ENCODE measurements at places on chromosomes 6 and 20.

- peak; percentile 21 for DNase-seq
These were observed 58.7 kb downstream of the VAPB start for GRCh38 chr20:58447511-58448391.

DNA sequence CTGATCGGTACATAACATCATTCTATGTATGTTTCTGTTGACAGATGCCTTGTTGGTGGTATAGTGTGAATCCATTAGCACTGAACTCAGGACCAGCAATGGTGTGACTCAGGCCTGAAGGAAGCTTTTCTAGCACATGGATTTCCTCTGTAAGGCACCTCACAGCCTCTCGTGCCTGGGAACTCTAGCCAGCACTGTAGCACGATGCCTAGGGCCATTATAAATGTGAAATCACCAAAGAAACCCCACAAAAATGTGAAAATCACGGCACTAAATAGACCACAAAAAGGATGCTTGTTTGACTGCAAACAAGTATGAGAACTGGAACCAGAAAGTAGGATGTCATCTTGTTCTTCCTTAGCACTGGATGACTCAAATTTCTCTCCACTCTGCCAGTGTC lies 63.7 kb upstream of the NKX2-2 start:
- no peak for DNase-seq

DNA sequence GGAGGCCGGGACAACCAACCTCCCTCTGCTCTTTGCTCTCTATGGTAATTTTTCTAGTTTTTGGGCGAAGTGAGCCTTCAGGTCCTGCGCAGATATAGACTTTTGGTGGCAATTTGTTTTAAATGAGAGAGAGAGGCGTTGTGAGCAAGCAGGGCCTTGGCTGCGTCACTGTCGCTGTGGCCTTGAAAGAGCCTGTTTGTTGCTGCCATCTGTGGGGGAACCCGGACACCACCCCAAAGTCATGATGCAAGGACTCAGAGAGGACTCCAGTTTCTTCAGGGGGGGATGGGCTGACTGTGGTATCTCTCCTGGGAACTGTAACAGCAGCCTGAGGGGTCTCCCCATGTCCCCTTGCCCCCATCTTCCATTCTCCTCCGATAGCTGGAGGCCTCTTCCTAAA lies 462.7 kb upstream of the SULF2 start:
- no peak for DNase-seq

DNA sequence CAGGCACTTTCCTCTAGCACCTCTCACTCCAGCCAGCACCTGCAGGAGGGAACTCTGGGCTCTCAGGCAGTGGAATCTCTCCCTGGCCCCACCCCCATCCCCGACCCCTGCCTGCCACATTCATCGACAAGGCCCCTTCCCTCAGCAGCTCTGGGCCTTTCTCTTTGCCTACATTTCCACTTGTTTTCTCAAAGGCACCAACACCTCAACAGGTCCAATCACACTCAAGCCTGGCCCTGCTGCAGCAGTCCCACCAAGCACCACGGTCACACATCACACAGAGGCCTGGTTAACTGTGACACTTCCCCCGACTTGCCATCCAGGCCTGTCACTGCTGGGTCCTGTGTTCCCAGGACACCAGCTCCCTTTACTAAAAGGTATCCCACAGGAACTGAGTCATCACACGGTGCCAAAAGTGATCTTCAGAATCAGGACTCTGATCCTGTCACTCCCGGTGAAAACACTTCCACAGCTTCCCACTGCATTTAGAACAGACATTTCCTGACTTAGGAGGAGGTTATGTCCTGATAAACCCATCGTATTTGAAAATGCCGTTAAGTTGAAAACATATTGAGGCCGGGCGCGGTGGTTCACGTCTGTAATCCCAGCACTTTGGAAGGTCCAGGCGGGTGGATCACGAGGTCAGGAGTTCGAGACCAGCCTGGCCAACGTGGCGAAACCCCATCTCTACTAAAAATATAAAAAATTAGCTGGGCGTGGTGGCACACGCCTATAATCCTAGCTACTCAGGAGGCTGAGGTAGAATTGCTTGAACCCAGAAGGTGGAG lies 54.9 kb downstream of the MYH7B start:
- no peak for DNase-seq

DNA sequence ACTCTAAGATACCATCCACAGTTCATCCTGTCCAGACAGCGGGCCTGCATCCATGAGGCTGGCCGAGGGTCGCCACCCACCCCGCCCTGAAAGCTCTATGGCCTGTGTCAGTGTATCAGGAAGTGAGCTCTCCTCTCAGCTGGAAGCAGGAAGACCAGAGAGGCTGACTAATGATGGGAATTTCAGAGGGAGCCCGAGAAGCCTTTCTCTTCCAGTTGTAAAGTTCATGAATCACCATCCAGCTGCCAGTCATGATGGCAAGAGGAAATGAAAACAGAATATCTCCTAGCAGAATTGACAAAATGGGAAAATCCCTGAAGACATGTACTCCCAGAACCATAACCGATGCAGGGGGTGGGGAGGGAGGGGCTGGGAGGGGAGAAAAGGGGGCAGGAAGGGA lies 109.6 kb upstream of the RPS6KA2 start:
- no peak for DNase-seq

- DNase-seq = no peak
These were observed 106.2 kb upstream of the NRSN1 start for GRCh38 chr6:24019830-24020229.

- DNase-seq = no peak
These were observed 289.1 kb upstream of the SUPT3H start for GRCh38 chr6:45666846-45667245.

DNA sequence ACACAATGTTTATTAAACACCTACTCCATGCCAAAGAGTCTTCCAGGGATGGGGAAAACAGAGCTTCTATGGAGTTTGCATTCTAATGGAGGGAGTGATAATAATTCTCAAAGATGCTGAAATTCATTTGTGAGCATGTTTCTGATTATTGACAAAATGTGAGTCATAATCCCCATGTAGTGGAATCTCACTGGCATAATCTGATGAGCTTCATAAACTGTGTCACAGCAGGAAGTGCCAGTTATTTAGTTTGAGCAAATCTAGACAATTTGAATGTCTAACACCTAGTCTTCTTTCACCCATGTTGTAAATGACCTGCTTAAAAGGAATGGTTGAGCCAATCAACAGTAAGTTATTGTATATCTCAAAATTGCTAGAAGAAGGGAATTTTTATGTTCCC lies 95.1 kb downstream of the KCNQ5 start:
- no peak for DNase-seq

GRCh38 chr6:31634131-31634530 lies 13.6 kb downstream of the PRRC2A start:
- no peak for DNase-seq

DNA sequence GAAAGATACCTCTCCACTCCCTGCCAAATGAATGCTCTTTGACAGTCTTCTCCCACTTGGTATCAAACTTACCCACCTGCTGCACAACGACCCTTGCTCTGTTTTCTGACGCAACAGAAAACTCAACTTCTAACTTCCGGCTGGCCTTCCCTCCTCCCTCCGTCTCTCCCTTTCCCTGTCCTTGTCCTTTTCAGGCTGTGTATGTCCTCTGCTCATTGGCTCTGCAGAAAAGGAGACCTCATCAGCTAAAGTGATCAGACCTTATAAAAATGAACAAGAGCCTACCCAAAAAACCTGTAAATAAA lies 12.2 kb downstream of the TRAF3IP2 start:
- no peak for DNase-seq

GRCh38 chr6:159490298-159490937 lies 202.6 kb downstream of the SOD2 start:
- no peak for DNase-seq

GRCh38 chr6:53056273-53056672 lies 8.9 kb upstream of the FBXO9 start:
- DNase-seq = no peak

DNA sequence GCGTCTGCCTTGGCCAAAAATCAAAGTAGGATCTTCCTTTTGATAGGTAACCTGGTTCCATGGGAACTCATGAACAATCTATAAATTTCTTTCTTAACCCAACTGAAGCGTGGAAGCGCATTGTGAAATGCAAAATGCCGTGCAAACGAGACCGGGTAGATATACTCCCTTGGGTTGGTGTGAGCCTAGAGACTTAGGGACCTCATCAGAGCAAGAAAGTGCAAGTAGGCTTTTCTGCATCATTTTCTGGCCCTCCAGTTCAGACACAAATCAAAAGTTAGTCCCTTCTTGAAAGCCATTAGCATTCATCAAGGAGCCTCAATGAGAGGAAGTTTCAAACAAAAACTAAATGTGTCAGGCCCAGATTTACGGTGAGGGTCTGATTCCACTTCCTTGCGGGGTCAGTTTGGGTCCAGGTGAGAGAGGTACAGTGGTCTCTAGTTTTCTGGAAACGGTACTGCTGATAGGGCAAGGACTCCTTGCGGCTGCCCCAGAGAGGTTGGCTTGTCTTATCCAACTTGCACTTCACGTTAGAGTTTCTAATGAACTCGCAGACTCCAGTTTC lies 5.3 kb upstream of the ZNF184 start:
- DNase-seq = no peak

GRCh38 chr20:62266340-62266739 lies 28.0 kb downstream of the OSBPL2 start:
- DNase-seq = no peak

GRCh38 chr20:23079016-23079351 lies 7.1 kb downstream of the CD93 start:
- no peak for DNase-seq

GRCh38 chr6:5776104-5776503 lies 230.6 kb downstream of the NRN1 start:
- no peak for DNase-seq

DNA sequence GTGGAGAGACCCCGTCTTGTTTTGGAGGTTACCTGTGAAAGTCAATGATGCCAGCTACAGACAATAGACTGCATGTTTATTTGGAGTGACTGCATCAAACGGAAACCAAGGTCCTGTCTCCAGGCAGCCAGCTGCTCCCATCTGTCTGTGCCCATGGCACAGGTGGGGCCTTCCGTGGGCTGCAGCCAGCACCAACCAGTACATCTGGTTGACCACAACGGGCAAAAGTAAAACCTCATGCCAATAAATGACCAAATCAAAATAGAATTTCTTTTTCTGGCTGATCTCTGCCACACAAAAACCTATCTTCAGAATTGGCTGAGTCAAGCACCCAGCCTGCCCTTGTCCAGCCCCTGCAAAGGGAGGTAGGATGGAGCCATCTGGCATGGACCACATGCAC lies 33.5 kb downstream of the DLL1 start:
- DNase-seq = no peak

- DNase-seq = no peak
These were observed 24.0 kb upstream of the ATRN start for GRCh38 chr20:3446779-3447178.

- DNase-seq = no peak
These were observed 237.3 kb upstream of the CNR1 start for GRCh38 chr6:88403486-88403885.

DNA sequence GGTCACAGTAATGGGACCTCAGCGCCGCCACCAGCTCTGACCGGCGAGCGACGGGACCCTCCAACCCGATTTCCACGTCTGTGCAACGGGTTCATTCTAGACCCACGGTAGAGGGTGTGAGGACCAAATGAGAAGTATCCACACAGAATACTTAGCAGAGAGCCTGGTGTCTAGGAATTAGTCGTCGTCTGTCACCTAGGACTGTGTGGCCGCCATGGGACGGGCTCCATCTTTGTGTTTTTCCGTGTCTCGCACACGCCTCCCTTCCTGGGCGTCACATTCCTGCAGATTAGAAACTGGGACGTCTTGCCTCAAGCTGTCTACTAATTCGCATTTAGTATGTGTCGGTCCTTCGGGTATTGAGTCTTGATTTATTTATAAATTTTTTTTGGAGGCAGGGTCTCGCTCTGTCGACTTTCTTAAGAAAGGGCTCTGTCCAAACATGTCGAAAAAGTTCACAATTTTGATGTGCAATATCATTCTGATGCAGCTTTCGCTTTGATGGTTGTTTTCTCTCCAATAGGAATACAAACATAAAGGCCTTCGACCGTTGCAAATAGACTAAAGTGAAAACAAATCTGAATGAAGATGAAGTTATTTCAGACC lies 563 bp downstream of the MGME1 start:
- DNase-seq = peak; percentile 10

DNA sequence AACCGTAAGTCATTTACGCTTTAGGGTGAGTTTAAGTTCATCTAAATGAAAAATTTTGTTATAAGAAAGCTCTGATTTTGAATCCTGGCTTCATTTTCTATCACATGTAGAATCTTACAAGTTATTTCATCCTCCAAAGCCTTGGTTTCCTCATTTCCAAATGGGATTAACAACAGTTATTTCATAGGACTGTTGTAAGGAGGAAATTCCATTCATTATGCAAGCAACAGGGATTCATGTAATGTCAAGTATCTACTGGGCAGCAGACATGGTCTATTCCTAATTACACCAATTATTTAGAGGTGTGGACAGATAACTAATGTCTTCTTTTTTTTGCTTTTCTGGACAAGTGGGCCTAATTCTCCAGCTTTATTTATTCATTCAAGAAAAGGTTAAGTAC lies 154.0 kb downstream of the PDSS2 start:
- no peak for DNase-seq

GRCh38 chr20:12016291-12016690 lies 98.6 kb downstream of the BTBD3 start:
- DNase-seq = no peak

DNA sequence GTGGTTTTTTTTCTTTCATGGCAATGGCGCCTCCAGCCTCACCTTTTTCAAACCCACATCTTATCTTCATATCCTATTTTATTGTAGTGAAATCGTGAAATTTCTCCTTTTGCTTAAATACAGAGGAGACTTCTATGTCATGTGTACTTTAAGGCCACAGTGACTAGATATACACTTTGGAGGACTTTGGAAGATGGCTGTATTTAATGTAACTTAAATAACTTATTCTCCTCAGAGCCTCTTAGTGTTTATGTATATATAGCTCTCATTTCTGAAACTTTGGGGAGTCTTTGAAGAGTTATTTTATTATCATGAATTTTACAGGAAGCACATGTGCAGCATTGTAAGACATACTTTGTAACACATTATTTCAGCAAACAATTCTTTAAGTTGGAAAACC lies 968 bp downstream of the LAMA2 start:
- no peak for DNase-seq

DNA sequence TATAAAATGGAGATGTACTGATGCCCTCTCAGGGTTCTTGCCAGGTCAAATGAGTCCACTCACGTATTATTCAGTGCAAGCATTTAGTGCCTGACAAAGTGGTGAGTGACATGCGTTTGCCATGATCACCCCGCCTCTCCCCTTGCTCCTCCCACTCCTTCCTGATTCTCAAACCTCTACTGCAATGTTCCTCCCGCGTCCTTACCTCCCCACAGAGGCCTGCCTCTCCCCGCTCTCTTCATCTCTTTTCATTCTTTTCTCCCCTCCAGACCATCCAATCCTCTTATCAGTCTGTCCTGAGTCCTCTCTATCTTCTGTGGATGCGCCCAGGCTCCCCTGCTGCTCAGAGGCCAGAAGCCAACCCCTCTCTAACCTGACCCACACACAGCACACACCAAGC lies 40.7 kb downstream of the KCNK5 start:
- no peak for DNase-seq
